ENCODE measurements at places on chromosomes 3 and 15. TPM values are rescaled to one million over a fixed set of nuclear protein-coding genes. Genes with fewer than 3 reads are reported as not detected.

PLSCR4 gene
- 6.1 TPM for polyA plus RNA-seq

PGBD4 gene
- polyA plus RNA-seq, result 0.49 TPM

DNAH12 gene
- 0.06 TPM for polyA plus RNA-seq

SLC27A2 gene
- 2.7 TPM for polyA plus RNA-seq

CASR gene
- not detected for polyA plus RNA-seq

EFCC1 gene
- 0.96 TPM for polyA plus RNA-seq

TM4SF4 gene
- polyA plus RNA-seq, result 0.02 TPM
